ENCODE measurements at places on chromosomes 3 and 15.

DNA sequence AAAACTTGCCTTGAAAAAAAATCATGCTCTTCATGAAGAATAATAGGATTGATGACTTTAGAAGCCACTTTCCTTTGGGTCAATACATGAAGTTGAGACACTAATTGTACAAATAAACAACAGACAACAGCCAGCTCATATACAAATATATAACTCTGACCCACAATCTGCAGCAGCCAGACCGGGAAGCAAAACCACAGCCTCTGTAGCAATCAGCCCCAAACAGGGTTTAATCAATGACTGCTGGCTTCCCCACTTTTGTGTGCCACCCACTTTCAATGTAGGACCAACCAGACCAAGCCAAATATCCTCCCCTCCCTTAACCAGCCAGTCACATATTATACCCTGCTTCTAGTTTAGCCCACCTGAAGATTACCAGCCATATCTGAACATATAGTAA is 39.0 kb downstream of the IFT57 start:
- DNase-seq = no peak

- no peak for DNase-seq
These were observed 136.2 kb upstream of the EIF1B start for GRCh38 chr3:40173227-40173721.

GRCh38 chr15:82831894-82832600 is 22.6 kb downstream of the WHAMM start:
- DNase-seq = no peak

GRCh38 chr3:47296562-47297302 is 14.0 kb downstream of the KLHL18 start:
- no peak for DNase-seq

- no peak for DNase-seq
These were observed 45.5 kb downstream of the CTNNB1 start for GRCh38 chr3:41244620-41245336.

DNA sequence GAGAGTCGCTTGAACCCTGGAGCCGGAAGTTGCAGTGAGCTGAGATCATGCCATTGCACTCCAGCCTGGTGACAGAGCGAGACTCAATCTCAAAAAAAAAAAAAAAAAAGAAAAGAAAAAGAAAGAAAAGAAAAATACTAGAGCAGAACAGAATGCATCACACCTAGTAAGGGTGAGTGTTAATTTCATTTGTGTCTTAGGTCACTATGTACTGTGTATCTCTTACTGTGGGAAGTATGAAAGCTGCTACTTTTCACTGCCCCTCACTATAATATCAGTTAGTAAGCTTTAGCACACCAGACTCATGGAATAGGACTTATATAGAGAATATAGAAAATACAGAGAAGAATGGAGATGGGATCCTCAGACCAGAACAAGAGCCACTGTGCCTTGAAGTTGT is 45.9 kb upstream of the RASA2 start:
- DNase-seq = no peak

DNA sequence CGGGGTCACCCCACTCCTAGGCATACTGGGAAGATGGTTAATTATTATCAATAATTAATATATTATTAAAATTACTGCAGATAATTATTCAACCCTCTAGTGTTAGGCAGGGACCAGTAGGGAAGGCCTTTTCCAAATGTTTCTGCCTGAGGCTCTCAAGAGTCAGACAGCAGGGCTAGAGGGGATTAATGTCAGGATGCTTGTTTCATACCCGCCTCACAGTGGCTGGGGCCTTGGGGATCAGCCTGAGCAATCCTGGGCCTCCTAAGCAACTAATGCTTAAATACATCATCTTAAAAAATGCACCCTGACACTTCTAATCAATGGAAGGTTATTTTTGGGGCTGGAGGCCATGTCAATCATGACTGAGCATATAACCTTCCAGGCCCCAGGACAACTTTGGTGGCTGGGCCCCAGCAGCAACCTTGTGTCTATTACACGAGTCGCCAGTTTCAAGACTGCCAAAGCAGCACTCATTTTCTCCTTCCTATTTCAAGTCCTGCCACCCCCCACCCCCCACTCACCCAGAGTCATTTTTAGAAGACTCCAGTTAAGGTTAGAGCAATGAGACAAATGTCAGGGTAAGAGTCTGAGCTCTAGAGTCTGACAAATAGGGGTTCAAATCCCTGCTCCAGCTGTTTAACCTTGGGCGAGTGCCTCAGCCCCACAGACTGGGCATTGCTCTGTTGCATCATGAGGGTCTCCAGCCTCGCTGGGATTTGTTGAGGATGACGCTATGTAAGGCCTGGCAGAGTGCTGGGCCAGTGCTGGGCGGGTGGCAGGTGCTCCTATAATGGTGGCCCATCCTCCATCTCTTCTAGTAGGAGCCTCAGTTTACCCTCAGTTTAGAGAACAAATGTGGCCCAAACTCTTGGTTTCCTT is 6.1 kb downstream of the AMOTL2 start:
- no peak for DNase-seq

GRCh38 chr3:172447611-172448579 is at the start of gene GHSR:
Gene GHSR (minus strand): TSS chr3:172448456. CDS start chr3:172448413, 43 bp downstream.
- DNase-seq = peak; percentile 28

DNA sequence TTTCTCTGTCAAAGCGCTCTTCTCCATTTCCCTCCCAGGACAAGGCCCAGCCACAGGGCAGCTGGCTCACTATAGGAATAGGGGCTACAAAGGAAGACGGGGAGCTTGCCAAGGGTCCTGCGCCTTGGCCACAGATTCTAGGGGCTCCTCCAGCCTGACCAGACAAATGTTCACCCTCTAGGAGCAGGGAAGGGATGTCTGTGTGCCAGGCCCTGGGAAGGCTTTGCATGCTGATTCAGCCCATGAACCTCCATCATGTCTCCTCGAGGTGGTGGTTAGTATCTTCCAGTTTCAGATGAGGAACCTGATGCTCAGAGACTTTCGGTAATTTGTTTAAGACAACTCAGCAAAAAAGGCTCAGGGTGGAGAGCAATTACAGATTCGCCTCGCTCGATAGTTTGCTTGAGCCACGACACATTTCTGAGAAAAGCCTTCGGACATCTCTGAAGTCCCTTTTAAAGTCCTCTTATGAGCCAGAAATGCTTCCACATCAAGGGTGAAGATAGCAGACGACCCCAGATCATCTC is 110.0 kb downstream of the XXYLT1 start:
- DNase-seq = no peak

DNA sequence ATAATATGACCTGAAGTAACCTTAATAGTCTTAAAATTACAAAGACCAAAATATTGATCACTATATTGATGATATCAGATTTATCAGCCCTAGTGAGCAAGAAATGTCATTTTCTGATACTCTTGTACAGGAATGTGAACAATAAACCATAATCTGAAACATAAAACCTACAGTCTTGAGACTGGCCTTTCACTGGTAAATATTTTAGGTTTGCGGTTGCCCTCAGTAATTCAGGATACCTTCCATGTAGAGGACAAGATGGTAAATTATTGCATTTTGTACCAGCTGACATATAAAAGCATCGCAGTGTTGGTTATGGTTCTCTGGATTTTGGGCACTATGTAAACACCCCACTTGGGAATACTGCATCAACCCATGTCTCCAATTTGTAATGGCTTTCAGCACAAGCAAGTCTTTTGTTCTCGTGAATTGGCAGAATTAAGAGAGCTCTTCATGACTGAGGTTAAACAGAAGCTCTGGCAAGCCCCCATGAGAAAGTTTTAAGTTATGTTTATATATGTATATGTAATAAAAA is 128.5 kb downstream of the LMLN start:
- DNase-seq = no peak

DNA sequence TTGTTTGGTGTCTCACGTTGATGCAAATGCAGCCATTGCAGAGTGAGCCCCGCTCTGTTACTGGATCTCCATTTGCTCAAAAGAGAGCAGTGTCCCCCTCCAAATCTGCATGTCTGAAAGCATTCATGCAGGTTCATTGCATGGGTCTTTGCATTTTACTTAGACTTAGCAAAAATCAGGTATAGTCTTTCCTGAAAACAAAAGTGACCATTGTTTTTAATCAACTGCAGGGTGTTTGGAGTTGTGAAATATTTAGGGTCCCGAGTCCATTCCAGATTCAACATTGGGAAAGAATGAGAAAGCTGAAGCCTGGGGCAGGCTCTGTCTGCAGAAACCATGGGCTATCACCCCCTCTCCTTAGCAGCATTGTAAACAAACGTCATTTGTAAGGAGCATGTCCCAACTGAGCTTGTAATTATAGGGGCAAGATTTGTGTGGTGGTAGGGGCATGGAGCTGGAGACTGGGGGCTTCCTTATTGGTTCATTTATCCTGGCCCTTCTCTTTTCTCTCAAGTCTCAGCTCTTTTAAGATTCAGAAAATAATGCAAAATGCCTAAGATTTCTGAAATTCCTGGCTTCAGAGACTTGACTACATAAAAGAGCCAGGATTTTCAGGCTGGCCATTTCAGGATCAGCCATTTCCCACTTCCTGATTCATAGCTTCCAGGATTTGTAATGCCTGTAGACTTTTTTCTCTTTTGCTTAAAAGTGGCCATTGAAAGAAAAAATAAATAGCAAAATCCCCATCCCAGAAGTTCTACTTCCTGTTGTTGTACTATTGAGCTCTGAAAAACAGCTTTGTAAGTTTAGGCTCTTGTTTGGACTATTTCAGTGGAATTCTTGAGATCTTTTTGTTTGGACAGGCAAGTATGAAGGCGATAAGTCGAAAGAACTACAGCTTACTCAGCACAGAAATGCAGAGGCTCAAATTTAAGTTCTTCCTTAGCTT is 23.0 kb downstream of the IGF1R start:
- DNase-seq = no peak

GRCh38 chr3:113832477-113833164 is 6.0 kb upstream of the GRAMD1C start:
- no peak for DNase-seq

GRCh38 chr15:66228807-66229735 is 24.5 kb downstream of the MEGF11 start:
- no peak for DNase-seq

GRCh38 chr15:60699845-60700244 is 220.9 kb upstream of the ICE2 start:
- no peak for DNase-seq

GRCh38 chr15:75070674-75071073 is 47.3 kb downstream of the PPCDC start:
- no peak for DNase-seq

All from CD4-positive, alpha-beta T cell treated with Interleukin-12 subunit alpha and Interleukin-12 subunit beta, for 1 hour (primary cell).